ENCODE measurements at places on chromosomes 7 and 10.

DNA sequence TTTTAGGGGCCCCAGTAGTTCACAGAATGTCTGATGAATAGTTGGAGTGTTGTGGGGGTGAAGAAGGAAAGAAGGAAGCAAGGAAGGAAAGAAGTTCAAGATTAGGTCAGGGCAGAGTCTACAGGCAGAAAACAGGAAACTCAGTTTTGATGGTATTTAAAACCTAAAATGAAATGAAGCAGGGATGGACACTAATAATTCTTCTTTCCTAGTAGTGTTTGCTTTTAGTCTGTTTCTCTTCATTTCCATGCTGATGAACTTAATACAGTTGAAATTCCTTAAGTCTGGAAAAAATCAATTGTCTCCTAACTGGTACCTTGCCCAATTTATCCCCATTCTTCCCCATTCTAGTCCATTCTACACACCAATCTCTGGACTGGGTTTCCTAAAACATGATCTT is 59.0 kb upstream of the GSAP start:
- H3K27me3 ChIP-seq: no peaks in the 10 kb centered on the region
- H3K27ac ChIP-seq: no peak overlapping the region

- no peak overlapping the region for H3K4me3 ChIP-seq
- peaks cover 7% of the 10 kb centered on the region for H3K27me3 ChIP-seq
- no peaks in the 10 kb centered on the region for H3K36me3 ChIP-seq
- no peak overlapping the region for H3K27ac ChIP-seq
Observed at GRCh38 chr7:104873401-104873800, 140.6 kb upstream of the KMT2E start.

DNA sequence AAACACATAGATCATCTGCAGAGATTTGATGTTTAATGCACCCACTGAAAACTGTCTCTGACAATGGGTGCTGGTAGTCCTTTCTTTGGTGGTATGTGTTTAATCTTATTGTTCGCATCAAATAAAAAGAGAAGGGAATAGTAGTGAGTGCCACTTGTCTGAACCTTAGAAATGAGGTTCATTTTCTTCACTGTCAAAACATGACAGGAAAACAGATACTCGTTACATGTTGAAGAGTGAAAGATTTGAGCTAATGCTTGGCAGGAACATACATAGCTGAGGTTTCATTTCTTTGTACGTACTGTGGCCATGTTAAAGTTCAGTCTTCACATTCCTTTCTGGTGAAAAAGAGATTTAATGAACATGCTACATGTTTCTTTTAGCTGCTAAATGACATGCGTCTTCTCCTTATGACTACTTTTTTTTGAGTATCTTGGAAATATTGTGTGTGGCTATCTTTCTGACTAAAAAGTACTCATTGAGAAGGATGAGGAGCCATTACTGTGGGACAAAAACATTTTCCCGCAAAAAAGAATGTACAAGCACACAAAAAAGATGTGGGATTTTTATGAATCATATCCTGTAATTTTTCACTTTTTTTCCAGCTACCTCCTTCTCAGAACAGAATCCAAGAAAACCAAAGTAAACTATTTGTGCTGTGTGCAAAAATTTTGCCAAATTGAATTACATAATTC is 108.0 kb downstream of the TWIST1 start:
- no peak overlapping the region for H3K27ac ChIP-seq
- no peaks in the 10 kb centered on the region for H3K36me3 ChIP-seq
- no peaks in the 10 kb centered on the region for H3K27me3 ChIP-seq
- no peaks in the 10 kb centered on the region for H3K4me1 ChIP-seq

DNA sequence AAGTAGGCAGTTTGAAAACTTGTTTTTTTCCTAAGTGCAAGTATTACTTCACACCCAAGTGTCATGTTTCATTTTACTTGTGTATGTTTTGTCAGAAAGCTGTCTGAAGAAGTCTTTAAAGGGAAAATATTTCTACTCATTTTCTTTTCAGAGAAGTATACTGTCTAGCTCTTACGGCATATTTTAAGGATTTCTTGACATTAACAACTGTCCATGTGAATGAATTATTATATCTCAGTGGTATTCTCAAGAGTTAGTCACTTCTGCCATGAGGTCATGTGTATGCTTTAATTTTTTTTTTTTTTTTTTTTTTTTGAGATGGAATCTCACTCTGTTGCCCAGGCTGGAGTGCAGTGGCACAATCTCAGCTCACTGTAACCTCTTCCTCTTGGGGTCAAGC is 229.5 kb downstream of the BICC1 start:
- no peak overlapping the region for H3K4me3 ChIP-seq
- H3K27me3 ChIP-seq: peaks cover 6% of the 10 kb centered on the region
- no peaks in the 10 kb centered on the region for H3K36me3 ChIP-seq
- no peak for DNase-seq
- H3K4me1 ChIP-seq: no peaks in the 10 kb centered on the region

Data from T-helper 17 cell (primary cell).